ENCODE measurements at places on chromosomes 11 and 22.

DNA sequence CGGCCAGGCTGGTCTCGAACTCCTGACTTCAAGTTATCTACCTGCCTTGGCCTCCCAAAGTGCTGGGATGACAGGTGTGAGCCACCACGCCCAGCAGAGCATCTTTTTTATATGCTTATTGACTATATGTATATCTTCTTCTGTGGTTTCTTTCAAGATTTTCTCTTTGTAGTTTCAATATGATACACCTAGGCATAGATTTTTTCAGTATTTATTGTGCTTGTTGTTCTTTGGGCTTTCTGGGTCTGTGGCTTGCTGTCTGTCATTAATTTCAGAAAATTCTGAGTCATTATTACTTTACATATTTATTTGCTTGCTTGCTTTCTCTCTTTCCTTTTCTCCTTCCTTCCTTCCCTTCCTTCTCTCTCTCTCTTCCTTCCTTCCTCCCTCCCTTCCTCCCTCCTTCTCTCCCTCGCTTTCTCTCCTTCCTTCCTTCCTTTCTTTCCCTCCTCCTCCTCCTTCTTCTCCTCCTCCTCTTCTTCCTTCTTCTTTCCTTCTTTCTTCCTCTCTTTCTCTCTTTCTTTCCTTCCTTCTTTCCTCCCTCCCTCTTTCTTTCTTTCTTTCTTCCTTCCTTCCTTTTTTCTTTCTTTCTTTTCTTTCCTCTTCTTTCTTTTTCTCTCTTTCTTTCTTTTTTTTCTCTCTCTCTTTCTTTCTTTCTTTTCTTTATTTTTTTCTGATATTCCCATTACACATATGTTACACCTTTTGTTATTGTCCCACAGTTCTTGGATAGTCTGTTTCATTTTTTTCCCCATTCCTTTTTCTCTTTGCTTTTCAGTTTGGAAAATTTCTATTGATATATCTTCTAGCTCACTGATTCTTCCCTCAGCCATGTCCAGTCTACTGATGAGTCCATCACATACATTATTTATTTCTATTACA, 10.9 kb upstream of the DCHS1 start:
- DNase-seq = no peak

GRCh38 chr22:30424534-30425326, 838 bp upstream of the MTFP1 start:
- no peak for DNase-seq

GRCh38 chr11:27227736-27228135, 135.3 kb downstream of the CCDC34 start:
- no peak for DNase-seq

GRCh38 chr22:46657996-46658947, 38.1 kb downstream of the GRAMD4 start:
- DNase-seq = no peak

- DNase-seq = no peak
Observed at GRCh38 chr11:111733611-111734088, 32.5 kb downstream of the PPP2R1B start.

GRCh38 chr11:78577495-78577894, 2.8 kb upstream of the NARS2 start:
- DNase-seq = no peak

GRCh38 chr11:64395545-64396078, 36.6 kb downstream of the RPS6KA4 start:
- no peak for DNase-seq

- DNase-seq = no peak
Observed at GRCh38 chr22:49244466-49245420, 582.9 kb downstream of the BRD1 start.

GRCh38 chr22:17403906-17404305, 34.6 kb downstream of the CECR2 start:
- no peak for DNase-seq

DNA sequence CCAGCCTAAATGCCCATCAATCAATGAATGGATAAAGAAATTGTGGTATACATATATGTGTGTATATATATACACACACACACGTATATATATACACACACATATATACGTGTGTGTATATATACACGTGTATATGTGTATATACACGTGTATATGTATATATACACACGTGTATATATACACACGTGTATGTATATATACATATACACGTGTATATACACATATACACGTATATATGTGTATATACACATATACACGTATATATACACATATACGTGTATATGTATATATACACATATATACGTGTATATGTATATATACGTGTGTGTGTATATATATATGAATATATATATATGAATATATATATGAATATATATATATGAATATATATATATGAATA, 54.1 kb downstream of the C2CD3 start:
- no peak for DNase-seq

DNA sequence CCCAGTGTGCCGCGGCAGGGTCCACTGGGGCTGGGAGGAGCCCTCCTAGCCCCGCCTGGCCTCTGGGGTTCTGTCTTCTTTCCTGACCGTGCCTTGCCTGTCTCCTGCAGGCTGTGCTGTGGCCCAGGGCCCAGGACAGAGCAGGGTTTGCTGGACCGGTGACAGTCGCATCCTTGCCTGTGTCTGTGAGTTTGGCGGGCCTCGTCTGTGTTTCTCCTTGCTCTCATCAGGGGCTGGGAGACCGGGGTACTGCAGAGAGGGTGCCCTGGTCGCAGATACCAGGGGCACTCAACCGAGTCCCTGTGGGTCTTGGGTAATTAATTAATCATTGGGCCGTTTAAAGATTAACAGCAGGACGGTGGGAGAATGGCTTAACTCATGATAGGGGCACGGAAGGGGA, 29.9 kb downstream of the RPL3 start:
- no peak for DNase-seq

DNA sequence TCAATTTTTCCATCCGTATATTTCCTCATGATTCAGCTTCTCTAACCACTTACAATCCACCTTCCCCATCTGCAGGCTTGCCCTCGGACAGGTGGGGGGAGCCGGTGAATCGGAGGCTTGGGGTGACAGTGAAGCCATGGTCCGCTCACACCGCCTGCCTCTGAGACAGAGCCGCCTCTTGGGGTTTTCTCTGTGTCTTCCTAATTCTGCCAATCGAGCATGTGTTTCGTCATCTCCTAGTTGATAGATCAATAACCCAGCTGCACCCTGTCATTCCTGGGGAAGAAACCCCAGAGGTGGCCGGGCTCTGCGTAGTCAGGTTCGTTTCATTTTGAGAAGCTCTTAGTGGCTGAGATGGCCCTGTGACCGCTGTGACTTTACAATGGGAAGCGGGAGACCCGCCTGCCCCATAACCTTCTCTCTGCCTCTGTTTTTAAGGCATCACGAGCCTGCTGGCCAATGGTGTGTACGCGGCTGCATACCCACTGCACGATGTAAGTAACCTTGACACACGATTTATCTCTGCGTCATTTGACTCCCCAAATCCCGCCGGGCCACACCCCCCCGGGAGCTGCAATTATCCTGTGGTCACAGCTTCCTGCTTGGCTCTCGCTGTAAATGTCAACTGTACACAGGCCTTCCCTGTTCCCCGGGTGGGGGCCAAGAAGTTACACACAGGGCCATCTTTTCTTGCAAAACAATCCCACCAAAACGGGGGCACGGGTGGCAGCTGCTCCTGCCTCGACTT, 33.3 kb downstream of the ANO1 start:
- no peak for DNase-seq

GRCh38 chr22:44404341-44405020, 91.7 kb upstream of the SHISAL1 start:
- no peak for DNase-seq

DNA sequence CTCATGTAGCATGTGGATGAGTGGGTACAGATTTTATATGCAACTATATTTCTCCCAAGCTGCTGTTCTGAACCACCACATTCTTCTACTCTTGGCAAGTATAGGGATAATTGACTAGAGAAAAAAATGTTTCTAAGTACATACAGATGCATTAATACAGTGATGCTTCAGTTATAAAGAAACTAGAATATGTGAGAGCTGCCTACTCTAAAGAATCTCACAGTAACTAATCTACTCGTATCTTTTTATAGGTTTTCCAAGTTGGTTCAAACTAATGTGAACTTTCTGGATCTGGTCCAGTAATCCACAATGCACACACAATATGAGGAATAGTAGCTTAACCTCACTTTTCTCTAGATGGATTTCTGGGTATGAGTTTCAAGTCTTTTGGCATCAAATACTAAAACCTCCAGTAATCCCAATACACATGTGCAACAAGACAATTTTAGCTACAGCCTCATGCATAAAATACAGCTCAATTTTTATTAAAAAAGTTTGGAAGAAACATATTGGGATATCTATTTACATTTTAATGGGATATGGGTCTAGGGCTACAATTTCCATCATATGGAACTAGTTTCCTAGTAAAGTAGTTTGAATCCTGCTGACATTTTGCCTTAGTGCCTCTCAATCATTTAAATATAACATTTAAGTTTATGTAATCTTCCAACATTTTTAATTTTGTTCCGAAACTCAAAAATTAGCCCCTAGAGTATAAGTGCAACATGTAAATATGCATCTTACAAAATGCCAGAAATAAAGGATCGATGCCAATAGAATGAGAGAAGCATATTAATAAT, 2209.7 kb downstream of the LRRC4C start:
- no peak for DNase-seq

DNA sequence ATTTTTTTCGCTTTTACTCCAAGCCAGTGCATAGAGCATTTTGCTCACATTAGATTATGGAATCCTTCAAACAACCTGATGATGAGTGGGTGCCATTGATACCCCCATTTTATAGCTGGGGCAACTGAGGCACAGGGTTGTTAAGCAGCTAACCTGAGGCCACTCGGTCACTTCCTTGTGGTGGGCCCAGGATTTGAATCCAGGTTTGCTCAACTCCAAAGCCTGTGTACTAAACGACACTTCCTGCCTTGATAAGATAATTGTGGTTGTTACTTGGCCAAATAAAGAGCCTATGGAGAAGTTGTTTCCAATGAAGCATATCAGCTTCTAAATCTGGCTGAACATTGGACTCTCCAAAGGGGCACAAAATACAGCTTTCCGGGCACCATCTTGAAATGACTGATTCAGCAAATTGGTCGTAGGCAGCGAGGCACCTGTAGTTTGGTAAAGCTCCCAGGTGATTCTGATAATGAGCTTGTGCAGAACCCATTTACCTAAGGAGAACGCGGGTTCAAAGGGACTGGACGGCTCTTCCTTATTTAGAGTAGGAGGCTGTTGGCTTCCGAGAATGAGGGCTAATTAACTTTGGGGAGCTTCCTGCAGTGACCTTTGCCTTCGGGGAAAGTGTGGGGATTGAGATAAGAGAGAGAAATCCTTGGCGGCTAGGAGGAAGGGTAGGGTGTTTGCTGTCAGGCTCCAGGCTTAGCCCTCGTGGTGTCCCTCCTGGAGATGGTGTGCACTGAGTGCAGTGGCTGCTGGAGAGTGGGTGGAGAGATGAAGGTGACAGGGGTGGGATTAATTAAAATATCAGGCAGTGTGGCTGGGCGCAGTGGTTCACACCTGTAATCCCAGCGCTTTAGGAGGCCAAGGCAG, 17.5 kb upstream of the EHF start:
- no peak for DNase-seq

- DNase-seq = no peak
Observed at GRCh38 chr11:62022211-62022610, 54.8 kb upstream of the FTH1 start.

GRCh38 chr11:110160016-110160415, 66.8 kb downstream of the ZC3H12C start:
- DNase-seq = no peak

- no peak for DNase-seq
Observed at GRCh38 chr22:41932353-41932752, 5.7 kb upstream of the TNFRSF13C start.

GRCh38 chr22:46175631-46176030, 25.3 kb downstream of the PPARA start:
- no peak for DNase-seq

- no peak for DNase-seq
Observed at GRCh38 chr11:125082040-125082439, 18.9 kb downstream of the SLC37A2 start.

DNA sequence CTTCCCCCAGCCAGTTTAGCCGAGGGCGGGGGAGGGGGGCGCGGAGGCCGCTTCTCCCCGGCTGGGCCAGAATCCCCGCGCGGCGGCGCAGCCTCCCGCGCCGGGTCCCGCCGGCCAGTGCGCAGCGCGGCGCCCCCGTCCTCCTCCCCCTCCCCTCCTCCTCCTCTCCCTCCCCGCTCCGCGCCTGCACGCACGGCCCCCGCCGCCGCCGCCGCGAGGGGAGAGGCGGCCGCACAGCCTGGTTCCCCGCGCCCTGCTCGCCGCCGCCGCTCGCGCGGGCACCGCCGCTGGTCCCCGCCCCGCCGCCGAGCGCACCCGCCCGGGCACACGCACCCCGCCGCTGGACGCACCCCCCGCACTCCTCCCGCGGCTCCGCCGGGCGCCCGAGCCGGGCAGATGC, at the start of gene FLRT1:
Gene FLRT1, plus strand, starts transcription at position 356 of the 400 bp plus-strand sequence. CDS start 80,337 bp downstream, outside the sequence.
- no peak for DNase-seq

- no peak for DNase-seq
Observed at GRCh38 chr11:34576331-34576730, 44.6 kb upstream of the EHF start.

DNA sequence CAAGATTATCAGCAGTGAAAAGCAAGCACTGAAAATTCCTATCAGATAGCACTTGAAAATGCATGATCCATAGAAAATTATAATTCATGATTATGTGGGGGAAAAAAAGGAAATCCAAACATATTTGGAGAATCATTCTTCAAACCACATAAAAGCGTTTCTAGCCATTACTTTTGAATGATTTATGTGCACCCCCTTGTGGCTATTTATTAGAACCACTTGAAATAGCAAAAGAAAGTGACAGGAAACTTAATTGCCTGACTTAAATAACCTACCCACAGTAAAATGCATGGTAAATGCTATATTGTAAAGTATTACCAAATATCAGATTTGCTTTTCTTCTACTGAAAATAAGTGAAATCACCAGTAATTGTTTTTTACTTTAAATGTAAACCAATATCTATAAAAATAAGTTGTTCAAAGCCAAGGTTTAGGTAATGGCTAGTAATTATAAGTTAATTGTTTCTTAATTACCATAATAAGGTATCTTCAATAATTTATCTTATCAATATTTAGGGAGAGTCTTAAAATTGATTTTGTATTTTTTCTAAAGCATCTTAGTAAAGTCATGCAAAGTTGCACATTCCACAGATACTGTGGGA, 168.5 kb downstream of the ARHGAP42 start:
- no peak for DNase-seq

GRCh38 chr11:74559110-74559933, 33.1 kb upstream of the POLD3 start:
- no peak for DNase-seq

GRCh38 chr11:109209572-109209971, 212.4 kb upstream of the C11orf87 start:
- no peak for DNase-seq

DNA sequence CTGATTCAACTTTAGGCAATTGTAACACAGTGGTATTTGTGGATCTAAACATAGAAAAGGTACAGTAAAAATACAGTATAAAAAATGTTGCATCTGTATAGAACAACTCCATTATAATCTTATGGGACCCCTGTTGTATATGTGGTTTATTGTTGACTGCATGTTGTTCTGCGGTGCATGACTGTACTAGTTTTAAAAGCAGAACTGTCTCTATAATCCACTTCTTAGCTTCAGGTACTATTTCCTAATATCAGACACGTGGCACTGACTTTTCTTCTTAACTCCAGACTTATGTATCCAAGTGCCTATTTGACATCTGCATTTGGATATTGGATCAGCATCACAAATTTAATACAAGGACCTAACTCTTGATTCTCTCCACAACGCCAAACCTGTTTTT, 41.1 kb downstream of the PACS1 start:
- no peak for DNase-seq
